ENCODE measurements at places on chromosomes 1 and 21. TPM values are rescaled to one million over a fixed set of nuclear protein-coding genes. Genes with fewer than 3 reads are reported as not detected.

PTCH2 gene
- total RNA-seq, result not detected

FCMR gene
- 4.6 TPM for total RNA-seq

SCNM1 gene
- total RNA-seq, result 80.3 TPM

LCE5A gene
- total RNA-seq, result not detected

MROH9 gene
- total RNA-seq, result not detected

VWA5B1 gene
- total RNA-seq, result not detected

OR2L8 gene
- not detected for total RNA-seq

CD5L gene
- total RNA-seq, result not detected

SPRR3 gene
- not detected for total RNA-seq

ZBTB8A gene
- total RNA-seq, result 3.5 TPM

Measured in PC-3 (cell line).